Fibroblast of mammary gland (primary cell): ENCODE measurements at places on chromosomes 2 and 18.

- DNase-seq, result peak; percentile 64
Observed at GRCh38 chr2:66189553-66189952, 245.4 kb upstream of the MEIS1 start.

- peak; percentile 20 for DNase-seq
Observed at GRCh38 chr18:6044773-6045172, 149.5 kb upstream of the TMEM200C start.

GRCh38 chr2:216987252-216987821, 127.5 kb upstream of the TNP1 start:
- peak; percentile 10 for DNase-seq

DNA sequence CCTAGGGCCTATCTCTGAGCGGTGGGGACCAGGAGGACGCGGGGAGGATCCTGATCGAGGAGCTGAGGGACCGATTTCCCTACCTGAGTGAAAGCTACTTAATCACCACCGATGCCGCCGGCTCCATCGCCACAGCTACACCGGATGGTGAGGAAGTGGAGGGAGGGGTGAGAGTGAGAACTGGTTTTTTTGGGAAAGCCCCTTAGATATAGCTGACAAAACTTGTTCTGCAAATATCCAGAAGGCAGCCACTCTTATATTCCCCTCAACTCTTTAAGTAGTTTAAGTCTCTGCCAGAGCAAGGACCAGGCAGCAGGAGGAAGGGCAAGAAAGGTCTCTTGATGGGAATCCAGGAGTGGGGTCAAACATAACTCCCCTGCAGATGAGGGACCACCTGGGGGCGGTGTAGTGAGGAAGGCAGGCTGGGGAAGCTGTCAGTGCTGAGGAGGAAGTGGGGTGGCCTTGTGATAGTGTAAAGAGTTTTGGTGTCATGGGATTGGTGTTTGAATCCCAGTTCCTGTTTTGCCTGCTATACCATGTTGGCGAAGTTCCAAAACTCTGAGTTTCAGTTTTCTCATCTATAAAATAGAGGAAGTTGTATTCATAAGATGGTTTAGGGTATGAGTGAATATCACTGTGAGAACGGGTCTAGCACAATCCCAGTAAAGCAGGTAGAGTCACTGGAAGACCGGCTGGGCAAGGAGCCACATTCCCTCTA, 3.4 kb downstream of the NAGK start:
- DNase-seq, result no peak

GRCh38 chr2:102006886-102007278, 15.1 kb downstream of the IL1R2 start:
- no peak for DNase-seq

- peak; percentile 56 for DNase-seq
Observed at GRCh38 chr18:47100212-47100831, 50.0 kb downstream of the HDHD2 start.
